ENCODE measurements at places on chromosomes 3 and 15. TPM values are rescaled to one million over a fixed set of nuclear protein-coding genes. Genes with fewer than 3 reads are reported as not detected.
A peak's percentile ranks its signal among the peaks of the same experiment; 100 is the strongest.

- DNase-seq, result no peak
Measured at GRCh38 chr15:70114221-70114620, 16.5 kb upstream of the TLE3 start.

DNA sequence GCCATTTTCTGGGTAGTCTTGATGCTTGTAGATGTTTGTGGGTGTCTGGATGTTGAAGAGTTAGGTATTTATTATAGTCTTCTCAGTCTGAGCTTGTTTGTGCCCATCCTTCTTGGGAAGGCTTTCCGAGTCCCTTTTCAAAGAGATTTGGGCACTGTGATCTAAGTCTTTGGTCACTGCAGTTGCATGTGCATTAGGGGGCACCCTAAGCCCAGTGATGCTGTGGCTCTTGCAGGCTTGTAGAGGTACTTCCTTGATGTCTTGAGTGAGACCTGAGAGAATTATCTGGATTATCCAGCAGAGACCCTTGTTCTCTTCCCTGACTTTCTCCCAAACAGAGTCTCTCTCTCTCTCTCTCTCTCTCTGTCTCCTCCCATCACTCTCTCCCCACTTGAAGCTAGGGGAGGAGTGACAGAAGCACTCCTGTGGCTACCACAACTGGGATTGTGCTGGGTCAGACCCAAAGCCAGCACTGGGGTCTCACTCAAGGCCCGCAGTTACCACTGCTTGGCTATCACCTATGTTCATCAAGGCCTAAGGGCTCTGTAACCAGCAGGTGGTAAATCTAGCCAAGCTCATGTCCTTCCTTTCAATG, 68.5 kb downstream of the TMCO5A start:
- DNase-seq, result peak; percentile 52

DNA sequence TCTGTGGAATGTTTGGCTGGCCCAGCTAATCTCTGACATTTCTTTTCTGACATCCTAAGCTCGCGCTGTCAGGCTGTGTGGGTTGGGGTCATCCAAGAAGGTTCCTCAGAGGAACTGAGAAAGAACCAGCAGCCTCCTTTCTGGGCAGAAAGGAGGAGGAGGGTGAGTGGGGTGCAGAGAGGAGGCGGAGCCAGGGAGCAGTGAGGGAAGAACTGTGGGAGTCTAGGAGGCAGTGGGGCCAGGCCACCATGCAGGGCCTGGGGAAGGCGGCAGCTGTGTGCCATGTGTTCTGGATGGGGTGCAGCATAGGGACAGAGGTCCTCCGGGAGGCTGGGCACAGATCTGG, 5.3 kb downstream of the SEMA7A start:
- DNase-seq, result no peak

The SIDT1 gene
- total RNA-seq, result 19.7 TPM

DNA sequence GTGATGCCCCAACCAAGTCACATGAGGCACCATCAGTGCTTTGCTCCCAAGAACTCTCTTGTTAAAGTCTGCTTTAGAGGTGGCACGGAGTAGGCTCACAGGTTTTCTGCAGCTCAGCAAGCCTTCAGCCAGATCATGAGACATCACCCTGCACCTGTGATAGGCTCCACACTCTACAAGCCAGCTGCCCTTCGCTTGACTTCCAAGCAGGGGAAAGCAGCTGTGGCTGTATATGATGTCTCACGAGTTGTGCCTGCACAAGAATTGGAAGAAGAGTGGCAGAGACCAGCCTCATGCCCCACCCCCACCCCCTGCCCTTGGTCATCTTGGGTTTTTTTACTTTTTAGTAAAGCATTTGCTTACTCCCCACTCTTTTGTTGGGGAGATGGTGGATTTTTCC, 22.5 kb downstream of the MRPS11 start:
- no peak for DNase-seq

The THBS1 gene
- total RNA-seq, result 0.57 TPM

The COL8A1 gene
- not detected for total RNA-seq

GRCh38 chr3:28125342-28125741, 116.1 kb upstream of the CMC1 start:
- DNase-seq, result no peak

The PDZRN3 gene
- total RNA-seq, result not detected

- no peak for DNase-seq
Measured at GRCh38 chr15:73284090-73284716, 84.6 kb downstream of the HCN4 start.

The ITPKA gene
- 4.2 TPM for total RNA-seq

GRCh38 chr15:48590723-48591122, 54.8 kb downstream of the FBN1 start:
- DNase-seq, result no peak

- DNase-seq, result no peak
Measured at GRCh38 chr15:23081271-23081670, 41.9 kb upstream of the TUBGCP5 start.

- no peak for DNase-seq
Measured at GRCh38 chr15:45710657-45711056, 75.8 kb downstream of the SQOR start.

DNA sequence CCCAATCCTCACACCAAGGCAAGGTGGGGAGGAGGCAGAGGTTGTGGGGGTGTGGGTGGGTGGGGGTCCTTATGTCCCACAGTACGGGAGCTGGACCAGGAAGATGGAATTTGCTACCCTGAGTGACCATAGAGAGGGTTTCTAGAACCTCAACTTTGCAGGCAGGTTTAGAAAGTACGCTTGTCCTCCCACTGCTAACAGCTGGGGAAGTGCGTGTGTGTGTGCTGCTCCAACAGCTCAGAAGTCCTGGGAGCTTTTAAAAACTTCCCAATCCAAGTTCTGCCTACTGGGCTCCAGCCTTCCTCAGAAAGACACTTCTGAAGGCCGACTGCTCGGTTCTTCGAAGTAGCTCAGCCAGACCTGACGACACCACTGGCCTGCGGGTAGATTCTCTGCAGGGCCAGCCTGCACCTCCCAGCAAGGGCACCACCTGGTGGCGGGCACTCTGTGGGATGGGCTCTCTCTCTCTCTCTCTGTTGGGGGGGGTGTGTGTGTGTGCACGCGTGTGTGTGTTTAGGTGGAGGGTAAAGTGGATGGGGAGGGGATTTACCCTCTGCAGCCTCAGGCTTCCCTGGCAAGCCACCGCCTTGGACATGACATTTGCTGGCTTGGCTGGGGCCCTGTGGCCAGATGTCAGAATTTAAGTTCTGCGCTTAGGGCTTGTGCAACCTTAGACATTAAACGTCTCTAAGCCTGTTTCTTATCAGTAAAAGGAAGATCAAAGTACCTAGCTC, 15.6 kb downstream of the TMEM158 start:
- peak; percentile 90 for DNase-seq

The NAALADL2 gene
- total RNA-seq, result not detected

DNA sequence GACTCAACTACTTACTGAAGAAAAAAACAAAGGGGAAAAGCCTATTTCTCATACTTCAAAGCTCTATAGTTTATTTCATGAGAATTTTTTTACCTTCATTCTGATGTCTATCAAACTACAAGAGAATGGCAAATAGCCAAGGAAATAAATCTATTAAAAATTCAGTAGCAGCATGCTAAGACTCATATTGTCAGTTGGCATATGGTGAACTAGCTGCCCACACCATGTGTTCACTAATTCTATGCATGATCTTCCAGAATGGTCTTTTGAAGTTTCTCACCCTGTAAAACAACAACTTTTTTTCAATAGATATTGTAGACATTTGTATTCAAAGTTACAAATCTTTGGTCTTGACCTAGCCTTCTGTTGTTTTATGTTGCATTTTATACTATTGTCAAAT, 386.2 kb downstream of the RSL24D1 start:
- DNase-seq, result no peak

DNA sequence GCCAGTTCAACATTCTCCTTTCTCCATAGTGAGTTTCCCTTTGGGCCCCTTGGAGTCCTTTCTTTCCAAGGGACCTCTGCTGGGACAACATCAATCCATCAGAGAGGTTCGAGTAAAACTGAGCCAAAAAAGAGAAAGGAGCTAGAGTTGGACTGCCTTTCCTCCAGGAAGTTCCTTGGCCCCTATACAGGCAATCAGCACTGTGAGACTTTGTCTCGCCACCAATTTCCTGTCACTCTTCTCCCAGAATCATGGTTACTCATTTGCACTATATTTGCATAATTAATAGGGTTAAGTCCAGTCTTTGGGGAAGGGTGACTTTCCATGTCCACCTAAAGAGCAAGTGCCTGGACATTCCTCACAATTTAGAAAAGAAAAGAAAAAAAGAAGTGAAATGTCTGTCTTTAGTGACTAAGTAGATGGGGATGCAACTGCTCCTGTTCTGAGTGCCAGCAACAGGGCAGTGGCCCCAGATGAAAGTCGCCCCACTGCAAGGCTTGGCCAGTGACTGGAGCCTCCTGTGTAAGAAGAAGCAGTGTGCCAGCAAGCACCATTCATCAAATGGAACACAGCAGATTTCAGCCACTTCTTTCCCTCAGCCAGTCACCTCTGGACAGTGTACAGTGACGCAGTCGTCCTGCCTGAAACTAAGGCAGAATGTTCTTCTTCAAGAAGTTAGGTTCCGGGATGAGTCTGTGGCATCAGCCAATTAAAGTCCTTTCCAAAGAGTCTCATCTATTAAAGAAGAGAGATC, 91.6 kb downstream of the FSIP1 start:
- no peak for DNase-seq

- no peak for DNase-seq
Measured at GRCh38 chr3:128746881-128747280, 20.9 kb downstream of the RAB7A start.

The CCDC9B gene
- 0.65 TPM for total RNA-seq

The TUSC7 gene
- not detected for total RNA-seq

DNA sequence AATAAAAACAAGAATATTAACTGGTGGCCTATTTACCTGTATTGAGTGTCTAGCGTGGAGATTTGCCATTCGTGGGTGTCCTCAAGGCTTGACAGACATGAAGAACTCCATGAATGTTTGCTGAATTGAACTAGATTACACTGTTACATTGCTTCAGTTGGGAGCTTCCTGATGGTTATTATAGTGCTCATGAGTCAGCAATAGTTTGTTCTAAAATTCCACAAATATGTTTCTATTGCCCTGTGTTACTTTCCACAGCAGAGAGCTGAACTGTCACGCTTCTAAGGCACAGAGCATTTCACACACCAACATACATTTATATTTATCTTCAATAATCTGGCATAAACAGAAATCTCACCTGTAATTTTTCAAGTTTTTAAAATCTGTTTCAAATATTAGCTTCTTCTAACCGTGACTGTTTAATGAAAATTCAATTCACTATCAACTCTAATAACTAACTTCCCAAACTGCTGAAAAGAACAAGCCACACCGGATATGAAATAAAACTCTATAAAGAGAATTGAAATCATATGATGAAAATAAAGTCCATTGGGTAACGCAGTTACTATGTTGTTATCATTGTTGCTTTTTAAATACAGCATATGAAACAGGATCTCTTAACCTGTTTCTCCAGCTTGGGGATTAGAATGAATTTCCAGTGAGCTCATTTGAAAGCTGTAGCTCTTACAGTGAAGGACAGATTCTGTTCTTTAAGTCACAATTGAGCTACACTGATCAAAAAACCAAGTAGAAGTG, 61.2 kb upstream of the MCF2L2 start:
- DNase-seq, result no peak

GRCh38 chr15:62068071-62068809, 1.5 kb downstream of the C2CD4A start:
- peak; percentile 49 for DNase-seq

DNA sequence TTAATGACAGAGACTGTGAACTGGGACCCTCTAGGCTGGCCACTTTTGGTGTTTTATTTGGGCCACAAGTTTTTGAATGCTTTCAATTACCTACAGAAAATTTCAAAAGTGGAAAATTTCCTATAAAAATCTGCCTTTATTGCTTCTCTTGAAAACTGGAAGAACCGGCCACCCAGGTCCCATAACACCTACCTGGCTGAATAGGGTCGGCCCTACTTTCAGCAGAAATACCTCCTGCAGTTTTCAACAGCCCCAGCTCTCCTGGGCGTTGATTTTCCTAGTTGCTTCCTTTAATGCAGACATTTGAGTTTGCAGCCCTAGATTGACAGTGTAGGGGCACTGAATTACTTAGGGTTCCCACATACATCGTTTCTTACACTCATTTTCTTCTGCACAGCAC, 719 bp upstream of the SRPRB start:
- no peak for DNase-seq

DNA sequence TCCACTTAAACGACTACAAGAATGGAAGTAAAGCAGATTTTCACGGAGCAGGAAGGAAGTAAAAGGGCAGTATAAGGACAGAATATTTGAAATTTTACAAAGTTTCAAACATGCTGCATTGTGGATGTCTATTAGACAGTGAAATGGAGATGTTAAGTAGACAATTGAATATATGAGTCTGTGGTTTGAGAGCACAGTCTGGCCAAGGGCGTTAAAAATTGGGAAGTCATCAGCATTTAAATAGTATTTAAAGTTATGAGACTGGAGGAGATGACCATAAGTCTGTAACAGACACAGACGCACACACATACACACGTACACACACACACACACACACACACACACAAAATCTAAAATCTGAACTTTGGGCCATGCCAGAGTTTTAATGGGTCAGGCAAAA, 935.9 kb downstream of the EPHA3 start:
- no peak for DNase-seq

The FGF7 gene
- total RNA-seq, result not detected

GRCh38 chr3:194100856-194101390, 35.0 kb upstream of the HES1 start:
- no peak for DNase-seq

The TNK2 gene
- 54.2 TPM for total RNA-seq

GRCh38 chr3:53092942-53093341, 37.3 kb downstream of the RFT1 start:
- no peak for DNase-seq

DNA sequence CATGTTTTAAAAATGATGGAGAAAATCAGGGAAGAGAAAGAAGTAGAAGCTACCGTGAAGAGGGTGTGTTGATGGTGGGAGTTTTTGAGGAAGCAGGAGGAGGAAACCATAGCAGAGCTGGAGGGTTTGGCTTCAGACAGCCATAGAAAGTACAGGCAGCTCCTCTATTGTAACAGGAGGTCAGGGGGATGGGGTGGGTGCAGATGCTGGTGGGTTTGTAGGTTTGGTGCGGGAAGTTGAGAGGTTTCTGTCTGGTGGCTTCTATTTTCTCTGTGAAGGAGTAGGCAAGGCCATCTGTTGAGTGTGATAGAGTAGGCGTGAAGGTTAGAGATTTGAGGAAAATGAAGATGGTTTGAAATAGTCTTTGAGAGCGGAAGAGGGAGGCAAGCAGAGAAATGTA, 97.7 kb upstream of the TBC1D5 start:
- no peak for DNase-seq

DNA sequence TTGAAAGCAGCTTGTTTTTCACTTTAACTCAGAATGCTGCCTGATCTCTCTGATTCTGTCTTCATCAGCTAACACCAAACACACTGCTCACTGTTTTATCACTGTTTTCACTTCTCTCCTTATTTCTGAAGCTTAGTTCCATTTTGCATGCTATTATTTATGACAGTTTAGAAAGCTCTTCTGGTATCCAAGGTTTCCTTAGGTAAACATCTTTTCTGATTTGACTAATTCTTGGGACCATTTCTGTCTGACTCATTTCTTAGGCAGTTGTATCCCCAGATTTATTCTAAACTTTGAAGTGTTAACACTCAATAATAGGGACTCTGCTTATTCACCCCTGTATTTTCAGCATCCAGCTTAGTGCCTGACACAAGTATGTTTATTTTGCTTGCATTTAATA, 167.7 kb downstream of the BCHE start:
- no peak for DNase-seq

- no peak for DNase-seq
Measured at GRCh38 chr3:26536955-26537354, 85.6 kb upstream of the LRRC3B start.
